ENCODE measurements at places on chromosomes 1 and 21.
A peak's percentile ranks its signal among the peaks of the same experiment; 100 is the strongest.

GRCh38 chr1:67917006-67917405 is 83.7 kb upstream of the GNG12 start:
- no peak for DNase-seq

DNA sequence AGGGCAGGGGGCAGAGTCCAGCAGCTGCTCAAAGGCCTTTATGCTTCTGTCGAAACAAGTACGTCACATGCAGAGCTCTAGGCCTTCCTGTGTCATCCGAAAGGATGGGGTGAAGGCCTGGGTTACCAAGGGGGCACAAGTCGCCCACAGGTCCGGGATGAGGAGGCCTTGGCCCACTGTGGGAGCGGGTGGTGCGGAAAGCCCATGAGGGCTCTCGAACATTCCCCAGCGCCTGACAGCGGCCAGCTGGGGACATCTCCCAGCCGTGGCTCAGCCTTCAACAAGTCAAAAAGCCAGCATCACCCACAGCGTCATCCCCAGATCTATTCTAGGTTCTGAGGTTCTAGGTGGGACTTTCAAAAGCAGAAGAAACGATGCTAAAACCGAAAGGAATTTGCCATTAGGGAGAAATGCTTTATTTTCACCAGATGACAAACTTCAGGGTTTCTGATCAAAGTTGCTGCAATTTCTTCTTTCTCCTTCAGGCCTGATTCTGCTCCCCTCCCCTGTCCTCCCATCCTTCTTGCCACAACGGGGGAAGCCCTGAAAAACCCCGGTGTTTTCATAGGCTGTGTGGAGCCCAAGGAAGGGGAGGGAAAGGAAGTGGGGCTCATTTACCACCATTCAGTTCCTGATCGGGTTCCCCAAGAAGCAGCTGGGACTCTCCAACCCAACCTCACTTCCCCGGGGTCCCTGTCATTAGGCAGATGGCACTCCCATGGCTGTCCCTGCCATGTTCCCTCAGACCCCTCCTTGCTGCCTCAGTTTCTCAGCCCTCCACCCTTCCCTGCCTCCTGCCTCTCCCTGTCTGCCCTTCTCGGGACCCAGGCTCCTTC is 17.6 kb downstream of the GPR137B start:
- DNase-seq = no peak

GRCh38 chr1:241077386-241078147 is 279.4 kb downstream of the RGS7 start:
- DNase-seq = no peak

GRCh38 chr1:29394521-29395225 is 158.4 kb downstream of the PTPRU start:
- DNase-seq = no peak

GRCh38 chr1:239951511-239952140 is 140.1 kb upstream of the FMN2 start:
- peak; percentile 62 for DNase-seq

- no peak for DNase-seq
Measured at GRCh38 chr1:203516906-203517305, 23.0 kb downstream of the OPTC start.

GRCh38 chr21:15421947-15422346 is 307.8 kb upstream of the USP25 start:
- DNase-seq = no peak

DNA sequence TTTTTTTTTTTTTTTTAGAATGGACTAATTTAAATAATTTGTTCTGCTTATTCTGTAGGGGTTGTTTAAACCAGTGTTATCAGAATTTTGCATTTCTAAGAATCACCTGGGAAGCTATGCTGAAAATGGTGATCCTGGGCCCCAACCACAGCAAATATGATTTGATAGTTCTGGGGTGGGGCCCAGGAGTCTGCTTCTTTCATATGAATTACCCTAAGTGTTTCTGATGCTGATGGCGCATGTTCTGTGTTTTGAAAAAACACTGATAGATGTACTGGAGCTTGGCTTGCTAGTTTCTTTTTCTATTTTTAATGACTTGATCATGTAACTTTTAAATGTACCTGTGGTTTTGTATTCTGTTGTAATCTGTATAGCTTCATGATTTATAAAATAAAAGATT is 89.3 kb downstream of the CDC14A start:
- no peak for DNase-seq

GRCh38 chr1:236489710-236490377 is 33.9 kb upstream of the LGALS8 start:
- peak; percentile 59 for DNase-seq

DNA sequence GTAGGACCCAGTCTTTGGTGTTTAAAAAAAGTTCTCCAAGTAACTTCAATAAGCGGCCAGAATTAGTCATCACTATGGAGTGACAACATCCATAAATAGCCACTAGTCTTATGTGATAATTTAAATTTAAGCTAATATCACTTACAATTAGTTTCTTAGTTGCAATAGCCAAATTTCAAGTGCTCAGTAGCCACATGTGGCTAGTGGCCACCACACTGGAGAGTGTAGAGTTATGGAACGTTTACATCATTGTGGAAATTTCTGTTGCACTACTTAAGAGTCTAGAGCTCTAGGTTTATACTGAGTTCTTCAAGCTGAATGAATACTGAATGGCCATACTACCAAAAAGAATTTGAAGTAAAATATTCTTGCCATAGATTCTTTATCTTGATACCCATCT is 121.1 kb downstream of the RUNX1 start:
- DNase-seq = no peak

GRCh38 chr1:35173909-35174540 is 18.9 kb downstream of the SFPQ start:
- DNase-seq = no peak

- DNase-seq = no peak
Measured at GRCh38 chr1:19402031-19402813, 83.1 kb downstream of the CAPZB start.

DNA sequence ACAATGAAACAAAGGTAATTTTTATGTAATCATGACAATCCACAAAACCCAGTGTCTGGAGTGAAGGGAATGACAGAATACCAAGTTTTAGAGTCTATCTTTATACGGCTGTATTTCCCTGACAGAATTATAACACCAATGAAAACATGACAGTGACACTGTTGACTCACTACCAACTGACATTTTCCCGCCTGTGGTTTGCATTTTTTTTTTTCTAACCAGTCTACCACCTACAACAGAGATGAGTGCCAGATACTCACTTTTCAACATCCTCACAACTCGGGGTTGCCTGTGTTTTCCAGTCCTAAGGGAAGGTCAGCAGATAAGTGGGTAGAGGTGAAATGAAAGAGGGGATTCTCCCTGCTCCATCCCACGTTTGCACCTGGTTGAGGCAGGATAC is 118.9 kb downstream of the KCNJ6 start:
- DNase-seq = no peak

GRCh38 chr1:64440183-64440826 is 29.6 kb upstream of the CACHD1 start:
- DNase-seq = no peak

All from hepatic stellate cell (primary cell).